ENCODE measurements at places on chromosomes 1 and 21. TPM values are rescaled to one million over a fixed set of nuclear protein-coding genes. Genes with fewer than 3 reads are reported as not detected.

The LCE6A gene
- not detected for total RNA-seq

The S100A6 gene
- 518 TPM for total RNA-seq

The CYP4A11 gene
- not detected for total RNA-seq

The CFHR3 gene
- 0.39 TPM for total RNA-seq

The TENT5C gene
- total RNA-seq: 16.3 TPM

The OXCT2 gene
- 16.2 TPM for total RNA-seq

The EYA3 gene
- 18.8 TPM for total RNA-seq

The CAMSAP2 gene
- 40.9 TPM for total RNA-seq

The RGS7 gene
- total RNA-seq: not detected

The INSRR gene
- total RNA-seq: 0.05 TPM

The FAM76A gene
- total RNA-seq: 13.5 TPM

The VCAM1 gene
- 10.2 TPM for total RNA-seq

Data from left cardiac atrium (tissue), 4 donors.